Thoracic aorta (tissue), 2 donors: ENCODE measurements at places on chromosomes 1 and 21.

DNA sequence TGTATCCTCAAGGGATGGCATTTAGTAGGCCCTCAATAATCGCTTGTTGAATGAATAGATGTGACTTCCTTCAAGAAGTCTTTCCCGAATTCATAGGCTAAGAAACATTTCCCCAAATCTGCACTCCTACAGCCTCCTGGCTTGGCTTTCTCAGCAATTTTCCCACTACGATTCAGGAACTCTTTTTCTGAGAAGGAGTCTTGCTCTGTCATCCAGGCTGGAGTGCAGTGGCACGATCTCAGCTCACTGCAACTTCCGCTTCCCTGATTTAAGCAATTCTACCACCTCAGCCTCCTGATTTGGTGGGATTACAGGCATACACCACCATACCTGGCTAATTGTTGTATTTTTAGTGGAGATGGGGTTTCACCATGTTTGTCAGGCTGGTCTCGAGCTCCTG is 37.9 kb upstream of the IFFO2 start:
- no peak for DNase-seq

DNA sequence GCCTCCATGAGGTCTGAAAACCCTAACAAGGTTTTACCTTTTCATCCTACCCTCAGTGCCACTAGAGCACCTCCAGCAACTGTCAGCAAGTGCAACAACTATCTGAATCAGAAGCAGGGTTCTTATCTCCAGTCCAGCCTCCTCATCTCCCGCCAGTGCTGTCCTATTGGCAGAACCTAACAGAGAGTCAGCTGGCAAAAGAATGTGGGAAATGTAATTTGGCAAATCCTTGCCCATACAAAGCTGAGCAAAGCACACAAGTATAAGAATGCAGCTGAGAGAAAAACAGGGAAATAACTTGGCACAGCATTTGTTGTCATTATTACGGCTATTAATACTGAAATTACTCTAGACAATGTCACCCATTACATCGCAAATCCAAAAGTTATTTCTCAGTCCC is 124.2 kb downstream of the ATP6V1G3 start:
- DNase-seq = no peak

- DNase-seq = no peak
Measured at GRCh38 chr21:33418691-33419090, 15.5 kb downstream of the IFNGR2 start.

DNA sequence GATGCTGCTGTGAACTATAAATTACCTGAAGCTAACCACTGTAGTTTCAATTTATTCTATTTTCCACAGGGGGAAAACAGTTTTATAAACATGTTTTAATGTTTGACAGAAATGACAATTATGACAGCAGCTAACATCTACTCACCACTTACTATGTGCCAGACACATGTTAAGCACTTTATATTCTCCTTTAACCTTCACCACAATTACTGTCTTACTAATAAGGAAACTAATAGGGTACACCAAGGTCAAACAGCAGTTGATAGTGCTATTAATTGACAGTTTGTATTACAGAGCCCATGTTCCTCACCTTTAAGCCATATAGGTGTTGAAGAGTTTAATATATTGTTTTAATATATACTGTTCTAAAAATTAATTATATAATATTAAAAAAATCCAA is 146.4 kb downstream of the EVI5 start:
- DNase-seq = no peak

GRCh38 chr1:44417351-44418021 is 12.4 kb downstream of the RNF220 start:
- no peak for DNase-seq

GRCh38 chr1:2606881-2607621 is 20.5 kb downstream of the PRXL2B start:
- no peak for DNase-seq

- no peak for DNase-seq
Measured at GRCh38 chr1:26434161-26434752, 2.1 kb downstream of the DHDDS start.

DNA sequence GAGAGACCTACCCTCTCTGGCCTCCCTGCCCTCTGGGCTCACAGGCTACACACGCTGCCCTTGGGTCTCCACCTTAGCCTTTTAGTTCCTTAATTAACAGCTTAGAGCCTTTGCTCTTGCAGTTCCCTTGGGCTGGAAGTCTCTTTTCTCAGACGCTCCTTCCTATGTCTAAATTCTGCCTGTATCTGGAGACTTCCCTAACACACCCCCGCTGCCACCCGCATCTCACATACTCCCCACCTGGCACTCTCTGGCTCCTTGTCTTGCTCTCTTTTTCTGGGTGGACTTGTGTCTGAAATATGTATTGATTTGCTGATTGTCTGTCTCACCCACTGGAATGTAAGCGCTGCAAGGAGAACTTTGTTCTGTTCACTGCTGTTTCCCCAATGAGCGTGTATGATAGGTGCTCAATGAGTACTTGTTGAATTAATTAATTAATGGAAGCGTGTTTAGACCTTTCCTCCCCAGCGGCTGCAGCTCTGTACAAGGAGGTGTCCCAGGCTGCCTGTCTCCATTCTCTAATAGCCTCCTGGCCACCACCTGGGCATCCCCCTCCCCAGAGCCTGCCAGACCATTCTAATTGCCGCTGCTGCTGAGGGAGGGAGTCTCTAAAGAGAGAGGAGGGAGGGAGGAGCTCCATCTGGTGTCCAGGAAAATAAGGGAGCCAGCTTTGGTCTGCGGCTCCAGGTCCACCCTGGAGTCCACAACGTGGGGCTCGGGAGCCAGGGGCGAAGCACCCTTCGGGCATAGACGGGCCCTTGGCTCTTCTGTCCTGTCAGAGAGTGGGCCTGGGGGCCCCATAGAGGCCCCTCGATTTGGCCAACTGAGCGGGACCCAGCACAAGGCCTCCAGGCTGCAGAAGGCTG is 95.4 kb downstream of the RNF220 start:
- no peak for DNase-seq

DNA sequence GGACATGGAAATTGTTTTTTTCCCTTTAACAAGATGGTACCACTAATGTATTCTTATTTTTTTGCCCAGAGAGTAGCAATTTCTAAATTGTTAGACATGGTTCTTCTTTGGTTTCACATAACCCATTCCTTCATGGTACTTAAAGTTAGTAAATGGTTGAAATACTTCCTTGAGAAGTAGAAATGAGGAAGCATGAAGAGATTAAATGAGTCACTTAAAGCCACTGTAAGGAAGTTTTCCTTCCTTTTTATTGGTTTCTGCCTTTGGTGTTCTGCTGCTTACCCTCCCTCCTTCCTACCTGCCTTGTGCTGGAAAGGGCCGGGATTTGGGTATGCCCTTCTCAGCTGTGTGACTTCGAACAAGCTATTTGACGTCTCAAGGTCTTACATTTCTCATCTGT is 101.0 kb downstream of the KIF26B start:
- no peak for DNase-seq

- no peak for DNase-seq
Measured at GRCh38 chr1:47371016-47371517, 37.5 kb downstream of the CMPK1 start.

- no peak for DNase-seq
Measured at GRCh38 chr1:77834771-77835334, 53.6 kb upstream of the NEXN start.

DNA sequence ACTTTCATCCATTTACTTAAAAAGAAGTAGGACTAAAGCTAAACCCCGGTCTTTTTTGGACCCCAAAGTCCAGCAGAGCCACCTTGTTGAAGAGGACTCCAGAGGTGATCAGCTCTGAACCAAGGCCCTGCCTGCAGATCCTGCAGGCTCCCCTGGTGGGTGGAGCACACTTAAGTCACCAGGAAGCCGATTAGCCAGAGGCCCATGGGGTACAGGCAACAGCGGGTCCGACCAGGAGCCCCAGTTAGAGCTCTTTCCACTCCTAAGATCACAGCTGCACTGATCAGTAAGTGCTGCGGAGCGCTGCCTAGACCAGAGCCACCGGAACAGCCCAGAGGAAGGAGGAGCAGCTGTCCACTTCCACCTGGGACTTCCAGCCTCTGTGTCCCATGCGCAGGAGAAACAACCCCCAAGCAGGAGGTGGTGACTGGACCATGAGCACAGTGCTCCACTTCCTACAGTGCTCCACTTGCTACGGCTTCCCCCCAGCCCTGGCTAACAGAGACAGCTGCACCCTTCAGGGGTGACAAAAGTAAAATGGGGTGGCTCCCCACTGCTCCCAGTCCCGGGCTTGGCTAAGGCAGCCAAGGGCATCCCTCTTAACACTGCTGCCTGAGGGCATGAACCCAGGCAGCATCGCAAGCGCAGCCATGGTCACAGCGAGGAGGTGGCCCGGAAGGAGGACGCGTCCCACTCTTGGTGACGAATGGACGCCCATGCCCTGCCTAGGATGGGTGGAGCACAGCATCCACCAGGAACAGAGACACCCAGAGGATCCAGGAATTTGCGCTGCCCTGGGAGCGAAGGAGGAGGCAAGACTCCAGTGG is 58.0 kb downstream of the NPHP4 start:
- no peak for DNase-seq

DNA sequence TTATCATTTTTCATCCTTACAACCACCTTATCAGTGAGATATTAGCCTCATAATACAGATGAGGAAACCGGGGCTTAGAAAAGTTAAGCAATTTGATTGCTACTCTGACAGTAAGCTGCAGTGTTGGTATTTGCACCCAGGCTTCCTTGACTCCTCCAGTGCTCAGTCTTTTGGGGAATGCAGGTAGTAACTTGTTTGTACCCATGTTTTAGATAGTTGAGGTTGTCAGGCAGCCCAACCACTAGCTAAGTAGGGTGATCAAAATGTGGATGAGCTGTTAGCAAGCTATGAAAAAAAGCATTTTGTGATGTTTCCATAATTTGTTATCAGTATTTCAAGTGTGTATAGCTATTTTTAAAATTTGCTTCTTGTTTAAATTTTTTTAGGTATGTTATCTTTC is 80.8 kb downstream of the SASS6 start:
- DNase-seq = no peak

DNA sequence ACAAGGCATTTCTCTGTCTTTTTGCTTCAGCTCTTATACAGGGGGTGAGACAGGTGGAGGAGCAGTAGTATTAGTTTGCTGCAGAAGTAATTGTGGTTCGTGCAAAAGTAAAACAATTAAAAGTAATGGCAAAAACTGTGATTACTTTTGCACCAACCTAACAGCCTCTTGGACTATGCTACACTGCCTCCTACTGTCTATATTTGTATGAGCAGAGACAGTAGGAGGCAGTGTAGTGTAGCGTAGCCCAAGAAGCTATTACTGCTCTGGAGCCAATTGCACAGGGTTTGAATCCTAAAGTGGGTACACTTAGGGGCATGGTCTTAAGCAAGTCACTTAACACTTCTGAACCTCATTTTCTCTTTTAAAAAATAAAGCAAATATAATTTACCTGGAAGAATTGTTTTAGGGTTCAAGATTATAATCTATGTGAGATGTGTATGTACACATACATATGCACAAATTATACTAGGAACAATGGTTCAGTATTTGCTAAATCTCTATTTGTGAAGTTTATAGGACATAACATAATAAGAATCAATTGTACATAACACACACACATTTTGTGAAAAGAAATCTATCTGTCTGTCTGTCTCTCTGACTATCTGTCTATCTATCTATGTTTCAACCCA is 103.8 kb downstream of the BRINP3 start:
- DNase-seq = no peak

DNA sequence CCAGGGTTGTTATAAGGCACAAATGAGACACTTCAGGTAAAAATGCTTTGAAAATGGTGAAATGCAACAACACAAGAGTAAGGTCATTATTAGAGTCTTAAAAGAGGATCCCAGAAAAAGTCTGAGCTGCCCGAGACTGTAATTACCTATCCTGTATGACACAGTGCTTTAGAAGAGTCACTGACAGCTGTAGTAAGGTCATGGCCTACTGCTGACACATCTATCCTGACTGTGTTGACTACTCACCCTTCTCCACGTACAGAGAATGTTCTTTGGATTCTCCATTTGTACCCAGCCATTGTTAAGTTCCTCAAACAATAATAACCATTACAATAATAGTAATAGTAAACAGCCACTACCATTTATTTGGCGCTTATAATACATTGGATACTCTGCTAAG is 104.4 kb downstream of the CACHD1 start:
- DNase-seq = no peak

DNA sequence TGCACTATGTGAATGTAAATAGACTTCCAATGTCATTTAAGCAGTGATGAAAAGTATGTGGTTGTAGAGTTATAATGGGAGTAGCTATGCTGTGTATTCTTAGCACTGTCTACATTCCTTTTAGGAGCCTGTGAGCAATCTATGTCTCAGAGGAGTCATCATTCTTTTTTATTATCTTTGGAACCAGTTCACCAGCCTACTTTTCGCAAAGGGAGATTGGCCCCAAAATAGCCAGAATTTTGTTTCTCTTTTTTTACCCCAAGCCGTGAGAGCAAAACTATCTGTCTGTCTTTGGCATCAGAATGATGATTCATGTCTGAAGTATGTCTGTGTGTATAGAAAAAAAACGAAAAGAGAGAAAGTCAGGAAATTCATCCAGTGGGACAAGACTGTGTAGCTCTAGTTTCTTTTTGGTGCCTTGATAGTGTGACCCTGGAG is 44.2 kb downstream of the OSBPL9 start:
- DNase-seq = no peak

- no peak for DNase-seq
Measured at GRCh38 chr1:209707308-209707707, 2.7 kb downstream of the HSD11B1 start.

GRCh38 chr1:206419783-206420182 is 50.5 kb upstream of the IKBKE start:
- DNase-seq = no peak

GRCh38 chr1:74673351-74674111 is at the start of gene ERICH3:
Gene ERICH3, minus strand, starts transcription at chr1:74673792. Its CDS starts 273 bp downstream, at chr1:74673519.
- no peak for DNase-seq

DNA sequence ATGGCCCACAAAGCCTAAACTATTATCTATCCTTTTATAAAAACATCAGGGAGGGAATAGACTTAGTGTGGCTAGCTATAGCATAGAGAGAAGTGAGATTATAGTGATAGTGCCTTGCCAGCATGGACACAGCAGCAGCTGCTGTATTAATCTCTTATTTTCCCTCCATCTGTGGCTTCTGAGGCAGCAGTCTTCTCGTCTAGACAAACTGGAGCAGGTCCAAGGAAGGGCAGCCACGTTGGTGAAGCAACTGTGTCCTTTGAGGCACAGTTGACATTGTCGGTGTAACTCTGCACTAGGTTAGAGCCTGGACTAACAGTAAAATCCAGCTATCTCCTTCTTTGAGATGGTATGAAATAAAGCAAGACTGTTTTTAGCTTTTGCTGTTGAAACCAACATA is 131.3 kb downstream of the CACHD1 start:
- no peak for DNase-seq

GRCh38 chr1:171460018-171460620 is 25.2 kb upstream of the PRRC2C start:
- no peak for DNase-seq

DNA sequence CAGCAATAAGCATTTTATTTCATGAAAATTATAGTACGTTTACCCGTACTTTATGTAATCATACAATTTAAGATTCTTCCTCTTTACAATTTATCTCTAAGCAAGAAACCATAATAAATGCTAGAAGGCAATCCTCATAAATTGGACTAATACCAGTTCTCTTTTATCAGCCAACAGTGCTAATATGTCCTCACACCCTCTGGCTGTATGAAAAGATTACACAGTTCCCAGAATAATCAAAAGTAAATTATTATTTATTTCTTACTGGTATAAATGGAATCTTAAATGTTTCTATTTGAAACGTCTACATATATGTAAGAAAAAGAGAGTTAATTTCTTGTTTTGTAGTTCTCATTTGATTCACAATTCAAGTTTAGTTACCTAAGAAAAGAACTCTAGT is 3.1 kb upstream of the CDKN2C start:
- DNase-seq = no peak
